C1 segment of cervical spinal cord (tissue), 14 donors: ENCODE measurements at places on chromosomes 2 and 18.

DNA sequence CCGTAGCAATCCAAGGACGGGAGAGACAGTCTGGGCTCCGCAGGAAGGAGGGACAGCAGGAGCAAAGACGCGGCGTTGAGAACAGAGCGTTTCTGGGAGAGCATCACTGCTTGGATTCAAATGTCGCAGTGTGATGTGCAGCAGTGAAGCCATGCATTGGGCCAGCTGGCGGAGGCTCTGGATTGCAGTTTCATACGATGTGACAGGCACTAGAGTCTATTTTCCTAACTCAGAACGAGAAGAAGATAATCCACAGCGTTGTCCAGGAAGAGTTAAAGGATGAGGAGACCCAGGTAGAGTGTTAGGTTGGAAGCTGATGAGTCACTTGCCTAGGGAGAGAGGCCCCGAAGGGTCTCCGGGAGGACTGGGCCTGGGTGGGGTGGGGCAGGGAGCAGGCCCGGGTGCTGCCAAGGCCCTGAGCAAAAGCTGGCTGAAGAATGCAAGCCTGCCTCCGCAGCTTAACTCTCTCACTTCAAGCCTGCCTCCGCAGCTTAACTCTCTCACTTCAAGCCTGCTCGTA is 17.7 kb upstream of the SEMA4C start:
- DNase-seq: peak; percentile 54

DNA sequence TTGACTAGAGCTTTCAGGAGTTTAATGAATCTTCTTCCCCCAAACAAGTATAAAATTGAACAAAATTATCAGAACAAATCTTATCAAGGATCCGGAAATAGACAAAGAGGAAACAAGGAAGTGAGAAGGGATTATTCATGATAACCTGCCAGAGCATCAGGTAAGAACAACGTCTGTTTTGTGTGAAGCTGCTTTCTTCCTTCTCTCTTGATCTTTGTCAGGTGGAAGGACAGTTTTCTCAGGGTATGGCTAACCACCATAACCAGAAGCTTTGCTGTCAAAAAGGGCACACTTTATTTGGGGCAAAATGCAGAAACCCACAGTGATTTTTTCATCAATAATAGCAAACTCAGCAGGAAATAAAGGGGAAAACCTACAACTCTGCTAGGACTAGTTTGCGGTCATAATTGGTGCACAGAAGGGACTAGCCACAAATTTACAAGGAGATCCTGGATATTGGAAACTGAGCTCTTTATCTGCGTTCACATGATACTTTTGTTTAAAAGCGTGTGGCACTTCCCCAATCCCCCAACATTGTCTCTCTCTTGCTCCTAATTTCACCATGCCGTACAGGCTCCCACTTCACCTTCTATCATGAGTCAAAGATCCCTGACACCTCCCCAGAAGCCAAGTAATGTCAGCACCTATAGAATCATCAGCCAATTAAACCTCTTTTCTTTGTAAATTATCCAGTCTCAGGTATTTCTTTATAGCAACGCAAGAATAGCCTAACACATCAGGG is 124.2 kb downstream of the FSIP2 start:
- DNase-seq: no peak

DNA sequence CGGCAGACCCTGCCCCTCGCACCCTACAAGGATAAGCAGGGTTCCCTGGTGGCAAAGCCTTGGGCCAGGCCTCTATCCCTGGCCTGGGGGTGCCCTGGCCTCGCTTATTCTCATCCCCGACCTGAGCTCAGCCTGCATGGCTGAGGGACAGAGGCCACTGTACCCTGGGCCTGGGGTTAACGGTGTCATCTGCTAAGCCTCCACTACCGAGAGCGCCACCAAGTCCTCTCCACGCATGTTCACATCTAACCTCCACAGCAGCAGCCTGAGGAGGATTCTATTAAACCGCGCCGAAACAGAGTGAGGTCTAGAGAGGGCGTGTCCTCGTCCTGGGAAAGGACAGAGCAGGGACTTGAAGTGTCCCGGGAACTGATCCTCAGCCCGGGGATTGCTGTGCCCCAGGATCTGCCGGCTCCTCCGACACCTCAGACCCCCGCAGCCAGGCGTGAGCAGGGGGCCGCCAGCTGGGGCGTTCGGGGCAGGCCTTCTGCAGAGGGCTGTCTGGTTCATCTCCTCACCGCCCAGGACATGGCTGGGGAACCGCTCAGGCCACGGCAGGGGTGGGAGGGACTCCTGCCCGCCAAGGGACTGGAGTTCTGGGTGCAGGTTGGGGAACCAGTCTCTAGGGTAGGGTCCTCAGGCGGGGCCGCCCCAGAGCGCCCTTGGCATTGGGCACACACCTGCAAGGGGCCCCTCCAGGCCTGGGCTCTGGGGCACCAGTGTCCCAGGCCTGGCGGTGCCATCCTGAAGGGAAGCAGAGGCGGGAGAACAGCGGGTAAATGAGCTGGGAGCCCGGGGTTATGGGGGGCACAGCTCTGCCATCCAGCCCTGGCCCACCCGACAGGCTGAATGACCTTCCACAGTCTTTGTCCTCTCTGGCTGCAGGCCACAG is 68.0 kb upstream of the SMAD7 start:
- no peak for DNase-seq

GRCh38 chr2:192813341-192813740 is 618.6 kb upstream of the TMEFF2 start:
- no peak for DNase-seq

GRCh38 chr2:6309415-6310255 is 556.1 kb downstream of the CMPK2 start:
- DNase-seq: no peak

- DNase-seq: no peak
Observed at GRCh38 chr2:176931588-176932563, 280.7 kb upstream of the HNRNPA3 start.

DNA sequence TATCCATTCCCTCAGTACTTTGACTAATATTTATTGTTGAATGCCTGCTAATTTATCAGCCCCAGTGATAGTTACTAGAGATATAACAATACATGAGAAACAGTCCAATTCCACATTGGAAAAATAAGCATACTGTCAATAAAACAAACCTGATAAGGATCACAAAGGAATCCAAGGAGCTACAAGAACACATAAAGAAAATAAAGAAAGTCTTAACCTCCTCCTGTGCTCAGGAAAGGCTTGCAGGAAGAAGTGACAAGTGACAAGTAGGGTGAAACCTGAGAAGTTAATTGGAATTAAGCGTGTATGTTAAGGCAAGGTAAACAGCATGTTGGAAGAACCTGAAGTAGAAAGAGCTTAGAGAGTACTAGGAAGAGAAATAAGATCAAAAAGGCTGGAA is 20.3 kb upstream of the ASNSD1 start:
- DNase-seq: no peak

- DNase-seq: no peak
Observed at GRCh38 chr18:23337599-23338444, 115.3 kb upstream of the RIOK3 start.

- no peak for DNase-seq
Observed at GRCh38 chr2:104431701-104432121, 422.2 kb upstream of the POU3F3 start.

GRCh38 chr2:69223759-69224511 is 163.1 kb downstream of the GFPT1 start:
- no peak for DNase-seq

GRCh38 chr2:23734416-23734815 is 192.5 kb downstream of the ATAD2B start:
- DNase-seq: no peak

DNA sequence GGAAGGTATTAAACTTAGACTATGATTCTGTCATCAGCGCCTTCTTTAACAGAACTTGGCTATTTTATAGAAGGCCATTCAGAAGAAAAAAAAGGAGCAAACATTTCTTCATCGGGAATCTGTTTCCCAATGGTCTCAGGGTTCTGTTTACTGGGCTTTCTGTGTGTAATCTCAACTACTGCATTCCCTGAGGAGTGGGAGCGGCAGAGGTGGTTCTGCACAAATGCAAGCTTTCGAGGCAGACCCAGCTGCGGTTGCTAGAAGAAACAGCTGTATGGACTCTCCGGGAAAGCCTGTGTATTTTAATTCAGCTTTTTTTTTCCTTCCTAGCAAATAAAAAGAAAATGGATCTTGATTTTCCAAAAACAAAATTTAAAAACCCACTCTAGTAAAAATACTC is 250.7 kb downstream of the NAPG start:
- DNase-seq: no peak

- no peak for DNase-seq
Observed at GRCh38 chr2:82230406-82230805, 1925.9 kb upstream of the LRRTM1 start.

DNA sequence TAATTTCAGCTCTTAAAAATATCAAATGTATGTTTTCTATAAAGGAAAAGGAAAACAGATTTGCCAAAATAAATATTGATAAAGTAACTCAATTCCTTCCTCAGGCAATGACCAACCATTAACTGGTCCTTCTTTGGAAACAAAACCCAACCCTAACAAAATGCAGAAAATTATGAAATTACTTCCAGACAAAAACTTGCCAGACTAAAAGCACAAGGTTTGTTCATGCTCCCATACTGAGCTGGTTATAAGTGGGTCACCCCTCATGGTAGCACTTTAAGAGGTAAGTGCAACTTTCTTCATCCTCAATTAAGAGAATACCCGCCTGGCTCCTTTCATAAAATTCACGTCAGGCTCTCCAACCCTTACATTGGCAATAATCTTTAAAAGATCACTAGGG is 31.1 kb upstream of the TTC32 start:
- DNase-seq: no peak

- DNase-seq: no peak
Observed at GRCh38 chr2:185240796-185241195, 497.8 kb upstream of the FSIP2 start.

DNA sequence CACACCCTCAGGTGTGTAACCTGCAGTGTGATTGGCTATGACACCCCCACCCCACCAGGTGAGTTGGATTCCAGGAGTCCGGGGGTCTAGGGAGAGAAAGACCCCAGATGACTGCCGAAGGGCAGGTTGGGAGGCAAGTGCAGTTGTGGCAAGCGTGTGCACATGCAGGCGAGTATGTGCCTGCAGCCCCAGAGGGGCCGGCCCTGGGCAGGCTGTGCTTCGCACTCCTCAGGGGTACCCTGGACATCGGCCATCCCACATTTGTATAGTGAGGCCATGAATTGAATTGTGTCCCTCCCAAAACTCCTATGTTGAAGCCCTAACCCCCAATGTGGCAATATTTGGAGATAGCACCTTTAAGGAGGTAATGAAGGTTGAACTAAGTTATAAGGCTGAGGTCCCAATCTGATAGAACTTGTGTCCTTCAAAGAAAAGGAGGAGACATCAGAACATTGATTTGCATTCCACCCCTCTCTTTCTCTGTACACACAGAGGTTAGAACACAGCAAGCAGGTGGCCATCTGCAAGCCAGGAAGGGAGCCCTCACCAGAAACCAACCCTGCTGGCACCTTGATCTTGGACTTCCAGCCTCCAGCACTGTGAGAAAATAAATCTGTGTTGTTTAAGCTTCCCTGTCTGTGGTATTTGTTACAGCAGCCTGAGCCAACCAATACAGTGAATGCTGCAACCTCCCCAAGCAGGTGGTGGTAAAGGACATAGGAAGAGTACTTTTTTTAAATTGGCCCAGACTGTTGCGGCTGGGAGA is 241.8 kb downstream of the TFCP2L1 start:
- DNase-seq: no peak

DNA sequence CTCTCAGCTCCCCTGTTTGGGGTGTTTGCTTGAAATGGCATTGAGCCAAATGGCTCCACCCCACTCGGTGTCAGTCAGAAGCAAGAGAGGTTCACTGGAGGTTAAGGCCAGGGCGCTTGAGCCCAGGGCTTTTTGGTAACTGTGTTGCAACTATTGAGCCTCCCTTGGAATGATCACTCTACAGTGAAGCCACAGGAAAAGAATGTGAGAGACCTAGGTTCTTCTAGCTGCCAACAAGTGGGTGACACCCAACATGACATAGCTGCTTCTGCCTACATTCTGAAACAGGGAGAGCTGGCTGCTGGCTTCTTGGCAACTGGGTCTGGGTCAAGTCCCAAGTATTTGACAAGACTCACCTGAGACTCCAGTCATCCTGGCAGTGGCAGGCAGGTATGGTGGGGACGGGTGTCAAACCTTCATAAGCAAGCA is 7.1 kb upstream of the GRHL1 start:
- no peak for DNase-seq

DNA sequence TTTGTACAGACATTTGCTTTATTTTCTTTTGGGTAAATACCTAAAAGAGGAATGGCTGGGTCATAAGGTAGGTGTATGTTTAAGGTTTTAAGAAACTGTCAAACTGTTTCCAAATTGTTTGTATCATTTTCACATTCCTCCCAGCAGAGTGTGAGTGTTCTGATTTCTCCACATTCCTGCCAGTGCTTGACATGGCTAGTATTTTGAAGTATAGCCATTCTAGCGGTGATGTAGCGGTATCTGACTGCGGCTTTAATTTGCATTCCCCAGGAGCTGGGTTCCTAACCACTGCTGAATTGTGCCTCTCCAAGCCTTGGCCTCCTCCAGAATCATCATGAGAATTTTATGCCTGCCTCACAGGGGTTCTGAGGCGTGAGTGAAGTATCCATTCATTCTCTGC is 61.8 kb upstream of the ARL4C start:
- no peak for DNase-seq

- DNase-seq: no peak
Observed at GRCh38 chr2:1736045-1736444, 8.3 kb downstream of the PXDN start.

GRCh38 chr2:68925295-68925896 is 27.3 kb downstream of the GKN2 start:
- no peak for DNase-seq
